Glutamatergic neuron (in vitro differentiated cells): ENCODE measurements at places on chromosomes 1 and 21. TPM values are rescaled to one million over a fixed set of nuclear protein-coding genes. Genes with fewer than 3 reads are reported as not detected.

Gene KLHDC7A
- not detected for total RNA-seq

Gene SSU72
- 123 TPM for total RNA-seq

Gene CDK18
- total RNA-seq = 1.7 TPM

Gene FCER1A
- not detected for total RNA-seq

GRCh38 chr1:203807196-203807595 lies 11.8 kb downstream of the ZBED6 start:
- no peak for DNase-seq
- H3K4me1 ChIP-seq = no peaks in the 10 kb centered on the region
- H3K4me3 ChIP-seq = no peak overlapping the region
- H3K36me3 ChIP-seq = peaks cover 5% of the 10 kb centered on the region
- H3K27ac ChIP-seq = no peak overlapping the region
- peaks cover 2% of the 10 kb centered on the region for H3K27me3 ChIP-seq

Gene PODN
- 3.1 TPM for total RNA-seq

GRCh38 chr1:102219463-102219862 lies 222.7 kb upstream of the OLFM3 start:
- H3K4me3 ChIP-seq = no peak overlapping the region
- H3K36me3 ChIP-seq = peaks cover 7% of the 10 kb centered on the region
- DNase-seq = no peak
- no peaks in the 10 kb centered on the region for H3K4me1 ChIP-seq
- no peaks in the 10 kb centered on the region for H3K27me3 ChIP-seq
- H3K27ac ChIP-seq = no peak overlapping the region

Gene ADAMTSL4
- total RNA-seq = 0.25 TPM

Gene ALDH9A1
- 19.8 TPM for total RNA-seq

DNA sequence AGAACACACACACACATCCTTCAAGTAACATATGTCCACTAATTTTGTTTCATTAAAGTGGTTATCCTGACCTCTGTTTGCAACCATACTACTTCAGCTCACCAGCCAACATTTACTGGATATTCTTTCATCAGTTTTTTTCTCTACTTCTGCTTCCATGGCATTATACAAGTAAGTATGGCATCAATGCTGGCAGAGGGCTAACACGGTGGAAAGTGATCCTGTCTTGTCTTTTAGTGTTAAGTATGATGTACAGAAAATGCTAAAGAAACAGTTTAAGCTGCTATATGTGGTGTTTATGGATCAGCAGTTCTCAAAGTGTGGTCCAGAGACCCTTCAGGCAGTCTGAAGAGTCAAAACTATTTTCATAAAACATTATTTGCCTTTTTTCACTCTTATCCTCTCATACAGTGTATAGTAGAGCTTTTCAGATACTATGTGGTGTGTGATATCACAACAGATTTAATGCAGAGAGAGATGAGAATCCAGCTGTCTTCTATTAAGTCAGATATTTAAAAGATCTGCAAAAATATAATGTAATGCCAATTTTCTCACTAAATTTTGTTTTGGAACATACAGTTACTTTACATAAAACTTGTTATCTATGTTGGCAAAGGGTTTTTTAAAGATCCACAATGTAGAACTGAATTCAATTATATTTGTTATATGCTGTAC lies 46.6 kb downstream of the FOXJ3 start:
- no peak overlapping the region for H3K27ac ChIP-seq
- DNase-seq = no peak
- peaks cover 1% of the 10 kb centered on the region for H3K36me3 ChIP-seq
- H3K4me1 ChIP-seq = no peaks in the 10 kb centered on the region

- H3K4me1 ChIP-seq = no peaks in the 10 kb centered on the region
- H3K27me3 ChIP-seq = peaks cover 2% of the 10 kb centered on the region
- no peak for DNase-seq
- no peak overlapping the region for H3K27ac ChIP-seq
- H3K4me3 ChIP-seq = no peak overlapping the region
These were observed 56.1 kb downstream of the NPHP4 start for GRCh38 chr1:5936126-5936525.

GRCh38 chr1:5509664-5510452 lies 482.4 kb downstream of the NPHP4 start:
- DNase-seq = peak; percentile 69
- no peaks in the 10 kb centered on the region for H3K36me3 ChIP-seq
- H3K4me1 ChIP-seq = no peaks in the 10 kb centered on the region
- H3K27me3 ChIP-seq = peaks cover 2% of the 10 kb centered on the region
- no peak overlapping the region for H3K27ac ChIP-seq
- no peak overlapping the region for H3K4me3 ChIP-seq
